ENCODE measurements at places on chromosomes 1 and 21. TPM values are rescaled to one million over a fixed set of nuclear protein-coding genes. Genes with fewer than 3 reads are reported as not detected.

HFM1 gene
- 0.42 TPM for total RNA-seq

GRCh38 chr1:214216779-214217178 lies 64.2 kb upstream of the SMYD2 start:
- DNase-seq: no peak
- H3K27me3 ChIP-seq: peaks cover 8% of the 10 kb centered on the region
- no peak overlapping the region for H3K27ac ChIP-seq
- no peak overlapping the region for H3K4me3 ChIP-seq

DNA sequence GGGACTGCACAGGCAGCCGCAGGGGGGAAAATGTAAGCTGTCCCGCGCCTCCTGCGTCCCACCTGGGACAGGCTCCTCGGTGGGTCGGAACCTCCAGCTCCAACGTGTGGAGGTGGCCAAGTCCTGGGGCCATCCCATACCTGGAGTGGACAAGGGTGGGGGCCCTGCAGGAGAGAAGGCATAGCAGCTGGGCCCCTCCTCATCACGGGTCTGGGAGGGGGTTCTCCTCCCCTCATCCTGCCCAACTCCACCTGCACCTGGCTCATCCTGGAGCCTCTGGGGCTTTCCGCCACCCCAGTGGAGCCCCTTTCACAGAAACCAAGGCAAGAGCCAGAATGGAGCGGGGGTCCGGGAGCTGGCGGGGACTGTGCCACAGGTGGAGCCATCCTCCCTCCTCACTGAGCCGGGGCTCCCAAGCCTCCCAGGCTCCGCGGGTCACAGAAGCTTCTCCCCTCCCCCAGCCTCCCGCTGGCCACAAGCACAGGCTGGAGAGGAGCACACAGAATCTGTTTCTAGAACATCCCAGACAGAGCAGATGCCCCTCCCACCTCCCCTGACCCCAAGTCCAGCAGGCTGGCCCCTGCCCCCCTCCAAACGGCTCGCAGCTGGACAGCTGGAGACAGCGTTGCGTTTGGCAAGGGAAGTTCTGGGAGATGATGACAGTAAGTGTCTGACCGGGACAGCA lies 65.8 kb downstream of the MEGF6 start:
- H3K4me3 ChIP-seq: no peak overlapping the region
- no peak overlapping the region for H3K27ac ChIP-seq
- no peak for DNase-seq
- H3K36me3 ChIP-seq: no peaks in the 10 kb centered on the region

DNA sequence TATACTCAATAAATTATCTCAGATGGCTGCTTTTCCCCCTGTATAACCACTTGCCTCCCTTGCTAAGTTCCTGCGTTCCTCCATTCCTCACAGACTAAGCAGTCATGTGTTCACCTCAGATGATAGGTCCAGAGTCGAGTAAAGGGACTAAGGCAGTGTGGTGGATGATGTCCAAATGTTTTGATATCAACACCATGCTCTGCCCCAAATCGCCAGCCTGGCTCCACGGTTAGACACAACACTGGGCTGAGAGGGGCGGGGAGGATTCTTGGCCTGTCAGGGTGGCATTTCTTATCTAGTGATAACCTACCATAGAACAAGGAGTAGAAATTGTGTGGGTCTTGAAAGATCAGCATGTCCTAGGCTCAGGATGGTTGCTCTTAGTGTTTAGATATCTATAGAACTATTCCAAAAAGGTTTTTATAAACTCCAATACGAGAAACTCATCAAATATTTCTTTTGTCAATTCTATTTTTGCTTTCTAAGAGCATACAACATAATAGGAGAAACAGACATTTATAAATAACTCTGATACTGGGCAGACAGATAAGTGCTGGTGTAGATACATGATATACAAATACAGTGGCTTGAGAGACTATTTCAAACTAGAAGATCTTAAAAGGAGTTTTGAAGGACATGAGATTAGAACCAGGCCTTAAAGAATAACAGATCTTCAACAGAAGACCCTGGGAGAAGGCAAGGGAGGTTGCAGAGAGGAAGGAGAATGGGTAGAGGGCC lies 21.5 kb downstream of the GJA5 start:
- H3K27me3 ChIP-seq: no peaks in the 10 kb centered on the region
- H3K27ac ChIP-seq: no peak overlapping the region
- H3K4me1 ChIP-seq: no peaks in the 10 kb centered on the region
- DNase-seq: peak; percentile 89
- no peaks in the 10 kb centered on the region for H3K36me3 ChIP-seq

OXCT2 gene
- total RNA-seq: 0.65 TPM

GRCh38 chr1:228547464-228547792 lies 60.2 kb downstream of the RNF187 start:
- no peak for DNase-seq
- no peaks in the 10 kb centered on the region for H3K4me1 ChIP-seq
- no peaks in the 10 kb centered on the region for H3K36me3 ChIP-seq
- H3K4me3 ChIP-seq: no peak overlapping the region
- H3K27ac ChIP-seq: no peak overlapping the region
- no peaks in the 10 kb centered on the region for H3K27me3 ChIP-seq

- DNase-seq: no peak
- peaks cover 48% of the 10 kb centered on the region for H3K4me1 ChIP-seq
- H3K27ac ChIP-seq: peak overlapping the region; percentile 57
- peaks cover 78% of the 10 kb centered on the region for H3K36me3 ChIP-seq
These were observed 11.9 kb downstream of the ETS2 start for GRCh38 chr21:38817371-38818324.

GRCh38 chr1:111032295-111032897 lies 68.7 kb upstream of the LRIF1 start:
- no peaks in the 10 kb centered on the region for H3K27me3 ChIP-seq
- no peak for DNase-seq
- H3K36me3 ChIP-seq: no peaks in the 10 kb centered on the region
- H3K4me1 ChIP-seq: no peaks in the 10 kb centered on the region
- no peak overlapping the region for H3K27ac ChIP-seq
- H3K4me3 ChIP-seq: no peak overlapping the region

FCAMR gene
- not detected for total RNA-seq

DNA sequence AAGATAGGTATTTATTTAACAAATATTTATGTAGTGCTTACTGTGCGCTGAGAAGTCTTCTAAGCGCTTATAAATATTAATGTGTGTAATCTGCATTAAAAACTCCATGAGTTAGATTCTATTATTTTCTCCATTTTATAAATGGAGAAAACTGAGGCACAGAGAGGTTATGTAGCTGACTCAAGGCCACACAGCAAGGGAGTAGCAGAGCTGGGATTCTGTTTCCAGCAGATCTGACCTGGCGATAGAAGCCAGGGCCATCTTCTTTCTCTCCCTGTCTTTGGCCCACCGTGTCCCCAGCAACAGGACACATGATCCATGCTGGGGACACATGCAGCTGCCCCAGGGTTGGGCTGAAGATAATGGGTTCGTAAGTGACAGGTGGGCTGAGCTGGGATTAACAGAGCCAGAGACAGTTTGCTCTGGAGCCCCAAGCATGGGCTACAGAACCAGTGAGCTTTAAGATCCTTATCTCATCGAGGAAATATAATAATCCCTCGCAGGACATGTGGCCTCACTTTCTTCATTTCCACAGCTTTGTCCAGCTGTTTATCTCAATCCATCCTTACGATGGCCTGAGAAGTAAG lies 30.3 kb downstream of the IGSF21 start:
- no peak overlapping the region for H3K4me3 ChIP-seq
- no peak overlapping the region for H3K27ac ChIP-seq
- no peaks in the 10 kb centered on the region for H3K27me3 ChIP-seq
- DNase-seq: no peak
- no peaks in the 10 kb centered on the region for H3K36me3 ChIP-seq

GRCh38 chr1:183506561-183506960 lies 34.3 kb downstream of the SMG7 start:
- H3K36me3 ChIP-seq: no peaks in the 10 kb centered on the region
- no peaks in the 10 kb centered on the region for H3K4me1 ChIP-seq
- H3K27me3 ChIP-seq: no peaks in the 10 kb centered on the region
- no peak overlapping the region for H3K4me3 ChIP-seq
- no peak overlapping the region for H3K27ac ChIP-seq

GRCh38 chr1:56416495-56416894 lies 162.9 kb downstream of the PLPP3 start:
- H3K4me3 ChIP-seq: no peak overlapping the region
- no peaks in the 10 kb centered on the region for H3K27me3 ChIP-seq
- DNase-seq: no peak
- H3K36me3 ChIP-seq: no peaks in the 10 kb centered on the region
- no peak overlapping the region for H3K27ac ChIP-seq
- H3K4me1 ChIP-seq: no peaks in the 10 kb centered on the region

PADI2 gene
- total RNA-seq: 2.0 TPM

GRCh38 chr1:181714428-181714827 lies 231.1 kb downstream of the CACNA1E start:
- no peak overlapping the region for H3K4me3 ChIP-seq
- no peaks in the 10 kb centered on the region for H3K4me1 ChIP-seq
- no peaks in the 10 kb centered on the region for H3K27me3 ChIP-seq
- H3K36me3 ChIP-seq: no peaks in the 10 kb centered on the region
- no peak for DNase-seq

NRDC gene
- total RNA-seq: 61.5 TPM

S100A7A gene
- not detected for total RNA-seq

GRCh38 chr1:32014199-32014947 lies 705 bp downstream of the KHDRBS1 start:
- peak; percentile 92 for DNase-seq
- H3K27ac ChIP-seq: peak overlapping the region; percentile 99
- H3K27me3 ChIP-seq: no peaks in the 10 kb centered on the region
- peaks cover 53% of the 10 kb centered on the region for H3K4me1 ChIP-seq

DNA sequence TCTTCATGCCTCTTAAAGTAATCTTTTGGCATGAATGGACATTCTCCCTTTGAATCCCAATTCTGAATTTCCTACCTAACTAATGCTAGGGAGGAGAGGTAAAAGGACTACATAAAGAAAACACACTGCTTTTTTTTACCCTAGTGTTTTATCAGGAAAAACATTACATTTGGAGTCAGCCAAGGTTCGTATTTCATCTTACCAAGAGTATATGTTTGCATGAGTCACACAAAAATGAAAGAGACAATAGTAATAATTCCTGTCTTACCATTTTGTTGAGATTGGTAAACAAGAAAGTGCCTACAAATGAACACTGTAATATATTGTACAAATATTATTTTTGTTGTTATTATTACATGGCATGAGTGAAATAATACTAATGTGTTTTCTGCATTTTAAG lies 112.9 kb upstream of the WARS2 start:
- DNase-seq: no peak
- H3K27me3 ChIP-seq: no peaks in the 10 kb centered on the region
- H3K4me3 ChIP-seq: no peak overlapping the region
- H3K27ac ChIP-seq: no peak overlapping the region
- H3K4me1 ChIP-seq: no peaks in the 10 kb centered on the region

- H3K4me1 ChIP-seq: no peaks in the 10 kb centered on the region
- no peaks in the 10 kb centered on the region for H3K27me3 ChIP-seq
- no peak for DNase-seq
- H3K4me3 ChIP-seq: no peak overlapping the region
These were observed 166.7 kb upstream of the PDE4B start for GRCh38 chr1:65626003-65626402.

DNA sequence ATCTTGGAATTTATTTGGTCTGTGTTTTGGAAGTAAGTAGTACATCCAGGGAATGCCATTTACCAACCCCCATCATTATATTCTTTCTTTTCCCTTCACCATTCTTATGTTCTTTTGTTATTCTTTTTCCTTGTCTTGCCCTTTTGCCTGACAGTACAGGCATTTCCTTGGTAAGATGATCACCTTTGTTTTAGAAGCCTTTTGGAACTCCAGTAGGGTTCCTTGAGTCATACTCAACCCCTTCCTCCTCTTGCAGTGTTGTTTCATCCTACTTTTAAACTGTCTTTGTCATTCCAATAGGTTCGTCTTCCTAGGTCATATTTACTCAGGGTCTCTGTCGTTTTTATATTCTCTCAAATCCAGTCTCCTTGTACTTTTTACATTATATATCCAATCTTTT lies 9.2 kb downstream of the MRPS21 start:
- no peaks in the 10 kb centered on the region for H3K27me3 ChIP-seq
- no peak for DNase-seq
- peaks cover 55% of the 10 kb centered on the region for H3K36me3 ChIP-seq
- H3K27ac ChIP-seq: peak overlapping the region; percentile 80
- no peak overlapping the region for H3K4me3 ChIP-seq
- peaks cover 21% of the 10 kb centered on the region for H3K4me1 ChIP-seq

SRM gene
- total RNA-seq: 40.8 TPM

FAM3B gene
- total RNA-seq: not detected

- no peak overlapping the region for H3K4me3 ChIP-seq
- no peaks in the 10 kb centered on the region for H3K36me3 ChIP-seq
- H3K27me3 ChIP-seq: no peaks in the 10 kb centered on the region
- peaks cover 41% of the 10 kb centered on the region for H3K4me1 ChIP-seq
These were observed 45.8 kb upstream of the ATF3 start for GRCh38 chr1:212562771-212563170.

WARS2 gene
- 12.6 TPM for total RNA-seq

DNA sequence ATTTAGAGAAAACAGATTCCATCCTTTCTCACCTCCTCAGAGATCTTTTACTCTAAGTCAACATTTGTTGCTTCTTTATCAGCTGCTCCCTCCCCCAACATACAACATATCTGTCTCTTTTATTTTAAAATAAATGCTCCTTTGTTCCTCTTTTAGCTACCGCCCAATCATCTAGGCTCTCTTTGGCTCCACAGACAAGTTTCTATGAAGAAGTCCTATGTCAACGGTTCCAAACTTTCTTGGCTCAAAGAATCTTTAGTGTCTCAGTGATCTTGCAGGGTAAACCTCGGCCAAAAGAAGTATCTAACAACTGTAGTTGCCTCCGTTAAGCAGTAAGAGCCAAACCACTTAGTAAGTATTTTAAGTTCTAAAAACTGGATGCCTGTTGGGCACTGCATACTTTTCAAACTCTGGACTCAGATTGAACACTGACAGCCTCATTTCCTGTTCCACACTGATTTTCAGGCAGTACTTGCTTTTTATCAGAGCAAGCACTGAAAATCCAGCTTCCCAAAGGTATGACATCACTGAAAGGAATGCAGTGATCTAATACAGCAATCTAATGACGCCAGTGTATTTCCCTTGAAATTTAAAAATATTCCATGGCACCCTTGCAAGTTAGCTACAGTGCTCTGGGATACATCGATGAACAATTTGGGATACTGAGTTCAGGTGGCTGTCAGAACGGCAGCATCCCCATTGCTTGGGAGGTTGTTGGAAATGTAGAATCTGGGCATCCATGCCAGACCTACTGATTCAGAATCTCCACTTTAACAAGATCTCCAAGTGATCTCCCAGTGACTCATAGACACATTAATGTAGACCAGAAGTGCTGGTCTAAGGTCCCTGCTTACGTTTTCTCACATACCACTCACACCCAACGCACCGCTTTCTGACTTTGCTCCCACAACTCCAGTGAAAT lies 26.8 kb downstream of the EGLN1 start:
- H3K27me3 ChIP-seq: no peaks in the 10 kb centered on the region
- no peak overlapping the region for H3K4me3 ChIP-seq
- H3K27ac ChIP-seq: peak overlapping the region; percentile 61
- no peak for DNase-seq
- H3K4me1 ChIP-seq: peaks cover 55% of the 10 kb centered on the region

- H3K27me3 ChIP-seq: no peaks in the 10 kb centered on the region
- H3K4me3 ChIP-seq: no peak overlapping the region
- no peak for DNase-seq
- H3K4me1 ChIP-seq: peaks cover 14% of the 10 kb centered on the region
- H3K27ac ChIP-seq: no peak overlapping the region
These were observed 57.0 kb upstream of the RAVER2 start for GRCh38 chr1:64687725-64688327.

TPTE gene
- total RNA-seq: not detected

Measured in esophagus muscularis mucosa (tissue), 4 donors.